Stimulated activated CD4-positive, alpha-beta T cell treated with anti-CD3 and anti-CD28 coated beads, Interleukin-4, amount 100 ng/mL, for 4 hours (primary cell): ENCODE measurements at places on chromosomes 5 and 9.
A peak's percentile ranks its signal among the peaks of the same experiment; 100 is the strongest.

- no peak for DNase-seq
Observed at GRCh38 chr9:4489562-4489918, 728 bp upstream of the SLC1A1 start.

GRCh38 chr9:94490465-94490864, 64.4 kb upstream of the PCAT7 start:
- no peak for DNase-seq

GRCh38 chr5:37248421-37248969, 681 bp downstream of the CPLANE1 start:
- DNase-seq = no peak

DNA sequence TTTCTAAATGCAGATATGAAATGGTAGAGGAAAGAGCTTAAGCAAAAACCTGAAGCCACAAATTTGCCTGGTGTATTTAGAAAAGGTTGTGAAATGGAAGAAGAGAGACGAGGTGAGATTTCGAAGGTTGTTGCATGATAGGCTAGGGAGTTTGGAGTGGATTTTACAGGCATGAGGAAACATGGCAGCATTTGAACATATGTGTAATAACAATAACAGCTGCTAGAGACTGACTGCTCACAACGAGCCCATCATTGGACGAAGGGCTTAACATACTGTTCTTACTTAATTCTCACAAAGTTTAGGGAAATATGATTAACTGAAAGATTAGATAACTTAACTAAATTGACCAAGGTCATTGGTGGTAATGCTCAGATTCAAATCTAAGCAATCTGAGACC, 108.1 kb downstream of the JAKMIP2 start:
- DNase-seq = no peak

GRCh38 chr5:172336264-172336663, 52.7 kb upstream of the UBTD2 start:
- no peak for DNase-seq

DNA sequence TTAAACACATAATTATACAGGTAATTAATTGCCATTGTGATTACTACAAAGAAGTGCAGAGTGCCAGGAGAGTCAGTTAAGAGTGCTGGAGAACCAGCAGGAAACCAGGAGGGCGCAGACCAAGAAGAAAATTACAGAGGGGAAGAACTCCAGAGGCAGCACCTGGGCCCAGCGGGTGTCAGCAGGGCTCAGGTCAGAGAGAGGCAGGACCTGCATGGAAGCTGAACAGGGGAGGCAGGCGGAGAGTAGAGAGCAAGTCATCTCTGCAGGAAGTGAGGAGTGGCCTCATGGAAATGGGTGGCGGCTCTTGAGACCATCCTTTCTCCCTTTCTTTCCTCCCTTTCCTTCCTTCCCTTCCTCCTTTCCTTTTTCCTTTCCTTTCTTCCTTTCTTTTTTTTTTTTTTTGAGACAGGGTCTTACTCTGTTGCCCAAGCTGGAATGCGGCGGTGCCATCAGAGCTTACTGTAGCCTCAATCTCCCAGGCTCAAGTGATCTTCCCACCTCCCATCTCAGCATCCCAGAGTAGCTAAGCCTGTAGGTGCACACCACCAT, 4.0 kb upstream of the ZBTB34 start:
- DNase-seq = no peak

- peak; percentile 9 for DNase-seq
Observed at GRCh38 chr9:125632321-125633115, 74.5 kb downstream of the MAPKAP1 start.

DNA sequence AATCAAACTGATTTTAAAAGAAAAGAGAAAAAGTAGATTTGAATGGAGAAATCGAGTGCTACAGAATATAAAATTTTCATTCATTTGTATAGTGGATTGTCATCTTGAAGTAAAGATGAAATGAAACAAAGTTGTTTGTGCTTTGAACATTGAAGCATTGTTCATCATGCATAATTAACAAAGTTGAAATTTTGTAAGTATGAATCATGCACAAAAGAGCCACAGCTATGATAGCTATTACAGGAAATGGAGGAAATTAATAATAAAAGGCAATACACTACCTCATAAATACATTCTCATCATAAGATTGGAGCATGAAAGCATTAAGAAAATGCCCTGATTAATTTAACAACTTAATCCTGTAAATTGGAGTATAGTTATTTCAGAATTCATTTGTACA, 153.4 kb upstream of the TLX3 start:
- DNase-seq = no peak

DNA sequence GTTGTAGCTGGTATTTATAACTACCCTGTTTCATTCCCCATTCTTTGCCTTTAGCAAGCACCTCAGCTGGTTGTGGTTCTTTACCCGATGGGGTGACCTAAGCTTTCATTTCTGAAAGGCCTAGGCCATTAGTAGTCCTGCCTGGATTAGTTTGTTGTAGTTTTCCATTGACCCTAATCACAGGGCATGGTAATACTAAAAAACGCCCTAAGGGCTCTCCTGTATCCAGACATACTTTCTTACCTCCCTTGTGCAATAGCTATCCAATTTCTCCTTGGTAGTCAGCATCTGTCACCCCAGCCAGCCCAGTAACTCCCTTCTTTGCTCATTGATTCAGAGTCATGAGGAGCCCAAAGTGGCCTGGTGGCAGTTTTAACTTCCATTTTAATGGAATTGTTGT, 24.0 kb downstream of the TMOD1 start:
- no peak for DNase-seq

GRCh38 chr5:89213573-89213972, 330.6 kb upstream of the MEF2C start:
- DNase-seq = no peak

- no peak for DNase-seq
Observed at GRCh38 chr5:68415177-68416085, 199.9 kb downstream of the PIK3R1 start.

DNA sequence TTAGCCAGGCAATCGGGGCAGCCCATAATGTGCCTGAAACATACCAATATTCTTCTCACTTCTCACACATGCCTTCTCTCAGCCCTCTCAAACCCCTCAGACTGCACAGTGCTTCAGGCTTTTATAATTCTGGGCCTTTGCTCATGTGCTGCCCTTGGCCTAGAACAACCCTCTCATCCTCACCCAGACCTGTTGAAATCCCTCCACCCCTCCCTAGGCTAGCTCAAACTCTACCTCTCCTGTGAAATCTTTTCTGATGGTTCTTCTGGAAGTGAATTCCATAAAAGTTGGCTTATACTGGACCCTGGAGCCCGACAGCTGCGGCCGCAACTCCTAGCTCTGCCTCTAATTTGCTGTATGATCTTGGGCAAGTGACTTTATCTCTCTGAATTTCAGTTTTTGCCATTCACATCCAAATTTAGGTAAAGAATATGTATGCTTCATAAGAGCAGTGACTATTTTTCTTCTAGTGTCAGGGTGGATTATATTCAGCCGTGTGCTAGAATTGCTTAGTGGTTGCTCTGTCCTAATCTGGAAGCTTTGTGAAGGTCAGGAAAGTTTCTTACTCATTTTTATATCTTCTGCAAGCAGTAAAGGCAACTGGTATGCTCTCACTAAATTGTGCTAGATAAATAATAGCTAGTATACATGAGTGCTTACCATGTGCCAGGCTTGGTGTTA, 221.4 kb downstream of the MAPKAP1 start:
- no peak for DNase-seq

- DNase-seq = no peak
Observed at GRCh38 chr9:115980502-115980901, 173.1 kb upstream of the PAPPA start.

GRCh38 chr5:53318303-53318702, 162.1 kb upstream of the FST start:
- DNase-seq = no peak

DNA sequence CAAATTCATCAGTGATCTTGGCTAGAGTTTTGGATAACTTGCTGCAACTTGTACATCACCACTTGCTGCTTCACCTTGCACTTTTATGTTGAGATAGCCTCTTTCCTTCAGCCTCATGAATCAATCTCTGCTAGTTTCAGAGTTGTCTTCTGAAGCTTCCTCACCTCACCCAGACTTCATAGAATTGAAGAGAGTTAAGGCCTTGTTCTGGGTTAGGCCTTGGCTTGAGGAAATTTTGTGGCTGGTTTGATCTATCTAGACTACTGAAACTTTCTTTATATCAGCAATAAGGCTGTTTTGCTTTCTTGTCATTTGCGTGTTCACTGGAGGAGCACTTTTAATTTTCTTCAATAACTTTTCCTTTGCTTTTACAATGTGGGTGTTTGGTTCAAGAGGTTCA, 12.8 kb downstream of the FER start:
- no peak for DNase-seq

DNA sequence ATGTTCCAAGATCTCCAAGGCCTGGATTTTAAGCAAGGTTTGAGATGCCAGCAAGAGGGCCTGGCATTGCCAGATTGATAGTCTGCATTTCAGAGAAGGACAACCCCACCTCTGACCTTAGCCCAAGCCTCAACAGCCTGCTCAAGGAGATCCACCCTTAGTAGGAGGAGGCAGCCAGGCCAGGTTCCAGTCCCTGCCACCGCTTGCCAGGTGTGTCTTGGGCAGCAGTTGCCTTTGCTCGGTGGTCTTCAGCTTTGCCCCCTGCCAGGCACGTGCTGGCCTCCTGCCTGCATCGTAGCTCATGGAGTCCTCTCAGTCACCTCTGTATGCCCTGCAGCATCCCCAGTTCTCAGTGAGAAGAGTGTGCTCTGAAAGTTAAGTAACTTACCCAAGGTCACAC, 134.2 kb downstream of the KCNIP1 start:
- DNase-seq = no peak

- DNase-seq = no peak
Observed at GRCh38 chr5:75009556-75010345, 42.6 kb downstream of the GCNT4 start.

GRCh38 chr5:52774005-52774410, 13.7 kb upstream of the ITGA1 start:
- DNase-seq = no peak

- DNase-seq = no peak
Observed at GRCh38 chr9:27142299-27142930, 33.4 kb downstream of the TEK start.

- no peak for DNase-seq
Observed at GRCh38 chr5:146047396-146047795, 58.0 kb downstream of the PLAC8L1 start.

DNA sequence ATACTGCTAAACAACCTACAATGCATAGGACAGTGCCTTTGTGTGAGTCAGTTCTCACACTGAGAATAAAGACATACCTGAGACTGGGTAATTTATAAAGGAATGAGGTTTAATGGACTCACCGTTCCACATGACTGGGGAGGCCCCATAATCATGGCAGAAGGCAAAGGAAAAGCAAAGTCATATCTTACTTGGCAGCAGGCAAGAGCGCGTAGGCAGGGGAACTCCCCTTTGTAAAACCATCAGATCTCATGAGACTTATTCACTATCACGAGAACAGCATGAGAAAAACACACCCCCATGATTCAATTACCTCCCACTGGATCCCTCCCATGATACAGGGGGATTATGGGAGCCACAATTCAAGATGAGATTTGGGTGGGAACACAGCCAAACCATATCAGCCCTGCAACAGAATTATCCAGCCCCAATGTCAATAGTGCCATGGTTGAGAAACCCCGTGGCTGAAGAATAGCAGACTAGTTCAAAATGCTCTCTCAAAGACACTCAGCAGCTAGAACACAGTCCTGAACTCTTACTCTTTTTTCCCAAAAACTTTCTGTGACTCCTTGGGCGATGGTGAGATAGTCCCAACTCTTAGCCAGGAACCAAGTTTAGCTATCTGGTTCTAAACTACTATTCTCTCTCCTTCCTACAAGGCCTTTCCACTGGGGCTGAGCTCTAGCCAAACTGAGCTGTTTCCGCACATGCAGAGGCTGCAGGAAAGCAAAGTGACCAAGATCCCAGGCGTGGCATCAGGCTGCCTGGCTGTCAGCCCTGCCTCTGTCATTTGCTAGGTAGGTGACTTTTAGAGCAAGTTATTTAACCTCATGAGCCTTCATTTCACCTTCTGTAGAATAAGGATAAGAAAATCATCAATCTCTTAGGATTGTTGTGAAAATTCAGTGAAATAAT, 21.7 kb downstream of the FAT2 start:
- DNase-seq = no peak

- DNase-seq = no peak
Observed at GRCh38 chr9:137032858-137033257, 970 bp upstream of the FUT7 start.

GRCh38 chr5:15899481-15899880, 280.1 kb downstream of the MARCHF11 start:
- no peak for DNase-seq

DNA sequence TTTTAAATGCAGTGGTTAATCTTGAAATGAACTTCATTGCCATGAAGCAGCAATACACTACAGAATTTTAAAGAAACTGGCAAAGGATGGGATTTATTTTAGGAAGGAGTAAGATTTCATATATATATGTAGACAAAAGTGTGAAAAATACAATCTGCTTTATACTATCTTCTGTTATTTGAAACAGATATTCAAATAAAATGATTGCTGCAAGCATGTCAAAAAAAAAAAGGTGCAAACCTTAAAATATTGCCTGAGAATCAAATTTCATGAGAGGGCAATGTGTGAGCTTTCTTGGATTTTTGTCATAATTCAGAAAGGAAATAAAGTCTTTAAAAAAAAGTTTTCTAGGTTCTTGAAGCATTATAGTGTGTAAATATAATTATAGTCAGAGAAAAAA, 705.0 kb upstream of the CDH10 start:
- DNase-seq = no peak

GRCh38 chr5:150584556-150585335, 55.7 kb upstream of the SYNPO start:
- DNase-seq = no peak

DNA sequence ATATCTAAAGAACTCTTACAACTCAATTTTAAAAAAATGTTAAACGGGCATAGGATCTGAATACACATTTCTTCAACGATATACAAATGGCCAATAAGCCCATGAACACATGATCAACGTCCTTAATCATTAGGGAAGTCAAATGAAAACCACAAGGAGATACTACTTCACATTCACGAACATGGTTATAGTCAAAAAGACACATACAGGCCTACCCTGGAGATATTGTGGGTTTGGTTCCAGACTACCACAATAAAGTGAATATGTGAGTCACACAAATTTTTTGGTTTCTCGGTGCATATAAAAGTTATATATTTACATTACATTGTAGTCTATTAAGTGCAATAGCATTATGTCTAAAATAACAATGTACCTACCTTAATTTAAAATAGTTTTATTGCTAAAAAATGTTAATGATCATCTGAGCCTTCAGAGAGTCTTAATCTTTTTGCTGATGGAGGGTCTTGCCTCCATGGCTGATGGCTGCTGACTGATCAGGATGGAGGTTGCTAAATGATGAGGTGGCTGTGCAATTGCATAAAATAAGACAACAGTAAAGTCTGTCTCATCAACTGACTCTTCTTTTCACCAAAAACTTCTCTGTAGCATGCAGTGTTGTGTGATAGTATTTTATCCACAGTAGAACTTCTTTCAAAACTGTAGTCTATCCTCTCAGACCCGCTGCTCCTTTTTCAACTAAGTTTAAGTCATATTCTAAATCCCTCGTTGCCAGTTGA, 15.1 kb downstream of the AK3 start:
- DNase-seq = no peak

- no peak for DNase-seq
Observed at GRCh38 chr9:35558185-35558584, 46.9 kb upstream of the TESK1 start.

GRCh38 chr9:123282362-123283047, 14.1 kb upstream of the STRBP start:
- DNase-seq = no peak

GRCh38 chr9:10055886-10056395, 556.9 kb downstream of the PTPRD start:
- DNase-seq = no peak

GRCh38 chr9:121071756-121072421, 2.9 kb upstream of the CNTRL start:
- no peak for DNase-seq

GRCh38 chr9:95974389-95974788, 98.9 kb downstream of the ERCC6L2 start:
- DNase-seq = no peak
